ENCODE measurements at places on chromosomes 1 and 21. TPM values are rescaled to one million over a fixed set of nuclear protein-coding genes. Genes with fewer than 3 reads are reported as not detected.
A peak's percentile ranks its signal among the peaks of the same experiment; 100 is the strongest.

DNA sequence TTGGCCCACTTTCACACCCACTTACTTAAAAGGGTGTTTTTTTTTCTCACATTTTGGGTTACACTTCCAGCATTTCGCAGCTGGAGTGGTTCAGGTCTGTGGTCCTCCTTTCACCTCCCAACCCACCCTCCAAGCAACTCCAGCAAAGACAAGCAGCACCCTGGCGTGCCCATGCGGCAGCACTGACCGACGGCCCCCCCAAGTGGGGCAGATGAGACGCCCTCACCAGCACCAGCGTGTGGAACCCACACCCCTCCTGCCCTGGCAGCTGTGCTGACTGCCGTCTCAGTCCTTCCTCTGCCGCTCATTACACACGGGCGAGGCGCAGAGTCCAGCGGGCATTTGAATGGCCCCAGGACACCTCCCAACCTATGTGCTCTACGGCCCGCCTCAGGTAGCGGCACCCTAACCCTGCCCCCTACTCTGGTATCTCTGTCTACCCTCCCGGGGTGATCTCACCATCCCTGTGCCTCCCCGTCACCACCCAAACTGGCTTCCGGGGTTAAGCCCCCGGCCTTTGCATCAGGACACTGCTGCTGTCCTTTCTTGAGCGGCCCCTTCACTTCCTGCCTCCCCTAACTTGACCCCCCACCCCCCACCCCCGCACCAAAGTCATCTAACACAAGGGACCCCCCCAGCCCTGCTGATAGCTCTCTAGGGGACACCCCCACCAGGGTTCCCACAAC lies 10.9 kb downstream of the LSS start:
- no peak for DNase-seq

- no peak for DNase-seq
These were observed 30.4 kb downstream of the PRRX1 start for GRCh38 chr1:170694172-170694926.

Gene NBPF20
- 0.90 TPM for total RNA-seq

DNA sequence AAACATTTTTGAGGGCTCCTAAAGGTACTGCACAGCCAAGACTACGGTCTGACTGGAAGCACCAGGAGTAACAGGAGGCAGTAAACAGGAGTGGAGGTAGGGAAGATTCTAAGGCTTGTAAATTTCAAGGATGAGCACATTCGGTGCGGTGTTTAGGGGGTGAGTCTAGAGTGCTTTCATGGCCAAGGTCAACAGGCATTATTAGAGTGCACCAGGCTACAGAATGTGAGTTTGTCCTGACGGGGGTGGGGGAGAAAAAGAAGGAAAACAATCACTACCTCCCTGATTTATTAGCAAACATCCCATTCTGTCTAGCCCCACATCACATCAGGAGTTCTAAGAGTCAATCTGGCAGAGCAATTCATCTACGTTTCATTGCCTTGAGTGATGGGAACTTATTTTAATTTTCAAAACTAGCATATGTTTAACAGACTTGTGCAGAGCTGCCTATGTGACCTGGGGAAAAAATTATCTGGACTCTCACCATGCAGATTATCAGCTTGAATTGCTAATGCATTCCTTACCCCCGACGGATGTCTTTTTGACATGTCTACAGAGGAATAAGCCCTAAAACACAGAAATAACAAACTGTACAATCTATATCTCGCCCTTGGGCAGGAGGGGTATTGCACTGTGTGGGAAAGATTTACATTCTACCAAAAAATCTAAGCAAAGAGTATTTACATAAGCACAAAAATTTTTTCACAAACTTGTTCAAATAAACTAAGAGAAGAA lies 45.0 kb downstream of the APP start:
- DNase-seq = no peak

- DNase-seq = no peak
These were observed 54.7 kb downstream of the ROR1 start for GRCh38 chr1:63828322-63829044.

Gene SLC35F3
- 10.7 TPM for total RNA-seq

DNA sequence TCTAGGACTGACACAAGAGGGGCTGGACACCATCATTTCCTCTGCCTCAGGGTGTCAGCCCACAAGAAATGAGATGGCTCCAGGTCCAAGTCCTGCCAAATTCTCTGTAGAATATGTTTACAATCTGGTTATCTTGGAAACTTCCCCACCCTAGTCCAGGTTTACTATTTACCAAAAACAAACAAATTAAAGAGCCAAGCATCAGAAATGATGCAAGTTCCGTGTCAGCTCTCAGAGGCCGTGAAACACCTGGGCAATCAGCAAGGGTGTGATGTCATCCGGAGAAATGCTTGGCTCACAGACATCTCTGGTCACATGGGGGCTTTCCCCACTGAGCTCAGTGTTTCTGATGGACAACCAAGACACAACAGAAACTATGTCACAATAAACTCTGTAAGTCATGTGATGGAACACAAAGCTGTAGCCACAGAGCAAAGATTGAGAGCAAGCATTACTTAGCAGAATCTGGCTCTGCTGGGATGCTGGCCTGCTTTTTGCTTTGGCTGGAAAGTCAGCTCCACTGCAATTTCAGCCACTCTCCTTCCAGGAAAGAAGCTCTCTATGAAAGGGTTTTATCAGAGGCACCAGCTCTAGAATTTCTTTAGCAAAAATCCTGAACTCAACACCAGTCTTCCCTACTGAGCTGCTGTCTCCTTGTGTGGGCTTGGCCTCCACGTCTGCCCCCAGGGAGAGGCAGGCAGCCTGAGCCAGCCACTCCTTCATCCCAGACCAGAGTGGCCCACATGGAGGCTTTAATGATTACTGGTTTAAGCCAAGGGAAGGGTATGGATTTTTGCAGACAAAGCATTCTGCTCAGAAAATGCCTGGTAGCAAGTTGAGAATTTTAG lies 55.9 kb downstream of the NENF start:
- DNase-seq = peak; percentile 47

Gene HSPB7
- total RNA-seq = not detected

Gene LCE1E
- total RNA-seq = not detected

GRCh38 chr1:179177182-179177581 lies 52.3 kb downstream of the ABL2 start:
- DNase-seq = no peak

Gene KIF26B
- total RNA-seq = not detected

DNA sequence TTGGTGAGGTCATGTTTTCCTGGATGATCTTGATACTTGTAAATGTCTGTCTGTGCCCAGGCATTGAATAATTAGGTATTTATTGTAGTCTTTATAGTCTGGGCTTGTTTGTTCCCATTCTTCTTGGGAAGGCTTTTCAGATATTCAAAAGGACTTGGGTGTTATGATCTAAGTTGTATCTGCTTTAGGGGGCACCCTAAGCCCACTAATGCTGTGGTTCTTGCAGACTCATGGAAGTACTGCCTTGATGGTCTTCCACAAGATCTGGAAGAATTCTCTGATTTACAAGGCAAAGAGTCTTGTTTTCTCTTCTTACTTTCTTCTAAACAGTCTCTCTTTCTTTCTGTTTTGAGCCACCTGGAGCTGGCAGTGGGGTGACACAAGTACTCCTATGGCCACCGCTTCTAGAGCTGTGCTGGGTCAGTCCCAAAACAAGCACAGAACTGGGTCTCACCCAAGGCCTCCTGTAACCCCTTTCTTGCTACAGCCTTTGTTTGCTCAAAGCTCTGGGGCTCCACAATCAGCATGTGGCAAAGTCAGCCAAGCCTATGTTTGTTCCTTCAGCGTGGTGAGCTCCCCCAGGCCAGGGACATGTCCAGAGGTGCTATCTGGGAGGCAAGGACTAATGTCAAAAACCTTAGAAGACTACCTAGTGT lies 12.6 kb downstream of the VN1R5 start:
- no peak for DNase-seq

Gene HMCN1
- total RNA-seq = not detected

DNA sequence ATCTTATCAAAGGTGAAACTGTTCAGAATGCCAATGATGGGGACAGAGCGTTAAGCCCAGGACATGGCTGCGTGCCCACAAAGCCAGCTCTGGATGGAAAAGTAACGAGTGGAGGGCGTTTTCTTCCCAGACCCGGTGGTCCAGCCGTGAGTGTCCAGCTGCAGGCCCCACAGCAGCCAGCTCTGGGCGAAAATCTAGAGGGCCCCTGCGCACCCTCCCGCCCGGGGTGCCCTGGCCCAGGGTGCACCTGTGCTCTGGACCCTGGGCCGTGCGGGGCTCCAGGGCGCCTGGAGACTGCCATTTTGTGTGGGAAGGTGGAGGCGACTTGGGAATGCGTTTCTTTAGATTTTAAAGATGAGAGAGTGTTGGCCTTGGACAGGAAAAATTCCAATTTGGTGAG lies 58.8 kb downstream of the SKI start:
- no peak for DNase-seq

DNA sequence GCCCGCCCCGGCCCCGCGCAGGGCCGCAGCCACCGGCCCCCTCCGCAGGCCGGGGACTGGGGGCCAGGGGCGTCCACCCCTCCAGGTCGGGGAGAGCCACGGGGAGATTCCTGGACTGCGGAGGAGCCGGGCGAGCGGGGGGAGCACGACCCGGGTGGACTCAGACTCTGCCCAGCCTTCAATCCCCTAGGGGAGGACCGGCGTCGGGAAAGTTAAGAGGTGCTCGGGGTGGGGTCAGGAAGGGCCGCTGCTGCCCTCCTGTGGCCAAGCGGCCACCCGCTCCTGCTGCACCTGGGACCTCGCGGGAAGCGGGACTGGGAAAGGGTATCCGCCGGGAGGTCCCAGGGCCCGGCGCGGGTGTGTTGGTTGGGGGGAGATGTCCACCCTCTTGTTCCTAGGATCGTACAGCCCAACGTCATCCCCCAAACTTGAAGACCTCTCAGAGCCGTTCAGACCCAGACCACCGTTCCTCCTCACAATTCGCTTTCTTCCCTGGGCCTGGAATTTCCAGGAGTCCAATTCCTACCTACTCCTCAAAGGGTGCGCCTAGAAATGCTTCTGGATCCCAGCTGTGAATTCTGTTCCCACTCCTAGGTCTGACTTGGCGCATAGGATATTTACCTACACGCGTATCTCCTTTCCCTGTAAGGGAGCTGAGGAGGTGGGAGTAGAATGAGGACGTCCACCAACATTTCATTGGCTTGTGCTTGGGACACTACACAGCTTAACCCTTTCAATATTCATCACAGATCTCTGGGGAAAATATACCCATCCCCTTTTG lies 484 bp upstream of the RHOC start:
- peak; percentile 69 for DNase-seq

DNA sequence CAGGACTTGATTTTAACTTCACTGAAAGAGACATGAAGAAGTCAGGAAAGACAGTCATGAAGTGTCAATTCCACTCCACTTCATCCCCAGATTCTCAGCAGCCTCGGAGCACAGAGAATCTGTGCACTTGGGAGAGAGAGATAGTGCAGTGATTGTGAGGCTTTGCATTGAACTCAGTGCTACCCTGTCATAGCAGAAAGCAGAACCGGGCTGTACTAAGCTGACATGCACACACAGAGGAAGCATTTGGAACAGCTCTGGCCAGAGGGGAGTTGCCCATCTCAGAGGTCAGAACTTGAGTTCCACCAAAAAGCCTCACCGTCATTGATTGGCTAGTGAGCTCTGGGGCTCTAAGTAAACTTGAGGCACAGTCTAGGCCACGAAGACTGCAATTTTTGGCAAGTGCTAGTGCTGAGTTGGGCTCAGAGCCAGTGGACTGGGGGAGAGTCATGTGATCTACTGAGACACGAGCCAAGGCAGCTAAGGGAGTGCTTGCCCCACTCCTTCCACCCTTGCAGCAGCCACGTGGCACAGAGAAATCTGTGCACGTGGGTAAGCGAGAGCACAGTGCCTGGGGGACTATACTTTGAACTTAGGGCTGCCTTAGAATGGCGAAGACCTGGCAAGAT lies 810.2 kb upstream of the ADAMTS5 start:
- no peak for DNase-seq
